A673 (cell line): ENCODE measurements at places on chromosomes 5 and 9.

- DNase-seq: peak; percentile 62
Measured at GRCh38 chr5:127492854-127493738, 24.3 kb upstream of the PRRC1 start.

DNA sequence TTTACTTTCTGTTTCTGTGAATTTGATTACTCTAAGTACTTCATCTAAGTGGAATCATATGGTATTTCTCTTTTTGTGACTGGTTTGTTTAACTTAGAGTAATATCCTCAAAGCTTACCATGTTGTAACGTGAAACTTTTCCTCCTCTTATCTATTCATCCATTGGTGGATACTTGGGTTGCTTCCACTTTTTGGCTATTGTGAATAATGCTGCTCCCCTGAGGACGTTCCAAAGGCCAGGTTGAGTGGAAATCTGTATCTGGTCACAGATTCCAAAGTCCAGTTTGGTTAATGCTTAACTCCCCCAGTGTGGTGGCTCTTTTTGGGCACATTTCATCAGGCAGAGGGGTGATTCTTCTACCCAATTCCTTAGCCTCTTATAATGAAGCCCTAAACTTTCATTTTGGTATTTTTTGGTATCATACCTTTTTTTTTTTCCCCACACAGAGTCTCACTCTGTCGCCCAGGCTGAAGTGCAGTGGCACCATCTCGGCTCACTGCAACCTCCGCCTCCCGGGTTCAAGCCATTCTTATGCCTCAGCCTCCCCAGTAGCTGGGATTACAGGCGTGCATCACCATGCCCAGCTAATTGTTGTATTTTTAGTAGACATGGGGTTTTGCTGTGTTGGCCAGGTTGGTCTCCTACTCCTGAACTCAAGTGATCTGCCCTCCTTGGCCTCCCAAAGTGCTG lies 65.4 kb downstream of the CMYA5 start:
- no peak for DNase-seq

DNA sequence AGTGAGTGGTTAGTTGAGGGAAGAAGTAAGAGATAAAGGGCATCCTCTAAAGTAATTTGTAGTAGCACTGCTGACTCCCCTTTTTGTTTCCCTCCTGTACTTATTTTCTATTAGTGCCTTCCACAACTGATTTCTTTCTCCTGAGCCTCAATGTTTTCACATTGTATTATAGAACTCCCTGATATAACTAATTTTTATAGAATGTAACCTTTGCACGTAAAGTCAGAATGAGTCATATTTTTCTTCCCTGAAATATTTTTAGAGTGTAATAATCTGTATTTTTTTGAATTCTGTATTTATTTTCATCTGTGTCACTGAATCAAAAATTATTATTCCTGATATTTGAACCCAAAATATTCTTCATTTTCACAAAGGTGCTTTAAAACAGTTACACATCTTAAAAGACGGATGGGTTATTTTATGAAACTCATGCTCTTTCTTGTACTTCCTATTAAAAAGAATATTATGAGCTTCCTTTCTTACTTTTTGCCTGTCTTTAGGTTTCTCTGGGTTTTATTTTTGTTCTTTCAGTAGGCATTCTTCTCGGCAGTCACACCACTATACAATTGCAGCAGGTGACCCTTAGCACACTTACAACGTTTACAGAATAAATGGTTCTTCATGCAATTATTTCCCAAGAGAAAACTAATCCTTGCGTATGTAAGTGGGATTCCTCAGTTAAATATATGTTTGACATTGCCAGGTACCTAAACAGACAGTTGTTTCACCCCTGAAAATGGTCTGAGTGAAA lies 30.5 kb upstream of the DMRTA1 start:
- no peak for DNase-seq

GRCh38 chr5:31809050-31809870 lies 170.3 kb downstream of the PDZD2 start:
- DNase-seq: peak; percentile 83

GRCh38 chr5:122473941-122474340 lies 161.9 kb downstream of the SNCAIP start:
- DNase-seq: no peak

GRCh38 chr5:38878391-38879077 lies 32.7 kb downstream of the OSMR start:
- no peak for DNase-seq

- no peak for DNase-seq
Measured at GRCh38 chr5:35847491-35847890, 9.2 kb upstream of the IL7R start.

- no peak for DNase-seq
Measured at GRCh38 chr5:28313953-28314352, 1275.6 kb upstream of the CDH9 start.

DNA sequence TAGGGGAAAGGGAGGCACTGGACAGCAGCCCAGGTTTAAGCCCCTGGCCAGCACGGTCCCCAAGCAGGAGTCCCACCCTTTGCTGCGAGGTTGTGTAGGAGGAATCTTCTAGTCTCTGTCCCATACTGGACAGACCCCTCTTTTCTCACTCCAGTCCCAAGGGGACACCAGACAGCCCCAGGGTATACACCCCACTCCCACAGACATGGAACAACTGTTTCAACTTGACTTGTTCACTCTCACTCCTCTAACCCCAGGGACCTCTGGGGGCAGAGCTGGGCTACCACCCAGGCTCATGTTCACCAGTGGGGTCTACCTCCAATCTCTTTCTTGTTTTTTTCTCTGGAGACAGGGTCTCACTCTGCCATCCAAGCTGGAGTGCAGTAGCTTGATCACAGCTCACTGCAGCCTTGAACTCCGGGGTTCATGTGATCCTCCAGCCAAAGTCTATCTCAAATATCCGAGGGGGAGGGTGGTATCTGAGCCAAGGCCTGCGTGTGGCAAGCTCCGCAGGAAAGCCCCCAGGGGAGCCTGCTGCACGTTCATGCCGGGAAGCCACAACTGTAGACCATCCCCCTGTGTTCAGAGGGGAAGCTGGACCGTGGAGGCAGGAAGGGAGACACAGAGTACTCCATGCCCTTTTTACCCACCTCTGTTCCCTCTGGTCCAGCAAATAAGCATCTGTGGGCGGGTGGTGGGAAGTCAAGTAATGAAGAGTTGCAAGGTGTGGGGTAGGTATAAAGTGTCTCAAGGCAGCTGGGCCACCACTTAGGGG lies 1.8 kb downstream of the PTGES2 start:
- DNase-seq: no peak

DNA sequence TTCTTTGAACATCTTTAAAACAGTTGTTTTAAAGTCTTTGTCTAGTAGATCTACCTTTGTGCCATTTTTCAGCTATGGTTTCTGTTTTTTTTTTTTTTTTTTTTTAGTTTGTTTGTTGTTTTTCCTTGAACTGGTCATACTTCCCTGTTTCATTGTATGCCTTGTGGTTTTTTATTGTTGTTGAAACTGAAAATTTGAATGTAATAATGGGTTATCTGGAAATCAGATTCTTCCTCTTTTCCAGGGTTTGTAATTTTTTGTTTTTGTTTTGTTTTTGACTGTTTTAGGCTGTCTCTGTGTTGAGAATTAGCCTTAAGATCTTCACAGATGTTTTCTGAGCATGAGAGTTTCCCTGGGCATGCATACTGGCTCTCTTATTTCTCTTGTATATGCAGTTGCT lies 269.6 kb upstream of the DAP start:
- no peak for DNase-seq

- DNase-seq: no peak
Measured at GRCh38 chr9:93064392-93065134, 6.1 kb downstream of the SUSD3 start.

- no peak for DNase-seq
Measured at GRCh38 chr5:177334781-177335700, 16.4 kb downstream of the LMAN2 start.

- no peak for DNase-seq
Measured at GRCh38 chr9:112072721-112073638, 102.1 kb downstream of the SUSD1 start.

- DNase-seq: peak; percentile 13
Measured at GRCh38 chr9:96450613-96451528, 902 bp downstream of the HABP4 start.

GRCh38 chr5:72949481-72949880 lies 6.4 kb upstream of the FCHO2 start:
- no peak for DNase-seq

DNA sequence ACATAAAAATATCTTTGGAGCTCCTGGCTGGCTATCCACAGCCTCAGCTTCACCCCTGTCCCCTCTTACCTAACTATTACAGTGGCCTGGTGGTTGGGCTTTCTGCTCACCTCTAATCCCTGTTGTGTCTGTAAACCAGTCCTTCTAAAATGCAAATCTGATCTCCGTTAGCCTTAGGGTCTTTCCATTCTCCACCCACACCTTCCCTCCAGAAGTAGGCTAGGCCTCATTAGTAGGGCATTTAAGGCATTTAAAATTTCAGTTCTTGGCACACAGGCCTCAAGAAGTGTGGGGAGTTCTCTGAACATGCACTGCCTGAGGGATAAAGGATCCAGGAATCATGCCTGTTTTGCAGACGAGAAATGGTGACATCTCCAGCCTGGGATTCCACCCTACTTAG lies 26.4 kb upstream of the STC2 start:
- DNase-seq: no peak

GRCh38 chr9:129889941-129890717 lies 54.9 kb downstream of the USP20 start:
- DNase-seq: no peak

DNA sequence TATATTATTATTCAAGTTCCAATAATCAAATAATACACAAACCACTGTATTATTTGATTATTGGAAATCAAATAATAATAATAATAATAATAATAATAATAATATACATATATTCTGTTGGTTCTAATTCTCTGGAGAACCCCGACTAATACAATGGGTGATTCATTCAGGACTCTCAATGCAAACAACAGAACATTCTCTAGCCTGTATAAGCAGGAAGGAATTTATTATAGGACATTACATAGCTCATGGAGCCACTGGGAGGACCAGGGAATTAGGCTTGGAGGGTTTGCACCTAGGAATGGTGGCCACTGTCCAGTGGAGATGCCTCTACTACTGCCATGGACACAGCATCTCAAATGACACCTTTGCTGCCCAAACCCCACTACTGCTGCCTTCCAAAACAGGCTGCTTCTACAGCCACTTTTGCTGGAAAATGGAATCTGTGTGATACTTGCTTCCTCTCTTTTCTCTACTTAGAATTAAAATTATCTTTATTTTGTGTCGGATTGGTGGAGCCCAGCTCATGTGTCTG lies 25.9 kb downstream of the PTGS1 start:
- DNase-seq: no peak

DNA sequence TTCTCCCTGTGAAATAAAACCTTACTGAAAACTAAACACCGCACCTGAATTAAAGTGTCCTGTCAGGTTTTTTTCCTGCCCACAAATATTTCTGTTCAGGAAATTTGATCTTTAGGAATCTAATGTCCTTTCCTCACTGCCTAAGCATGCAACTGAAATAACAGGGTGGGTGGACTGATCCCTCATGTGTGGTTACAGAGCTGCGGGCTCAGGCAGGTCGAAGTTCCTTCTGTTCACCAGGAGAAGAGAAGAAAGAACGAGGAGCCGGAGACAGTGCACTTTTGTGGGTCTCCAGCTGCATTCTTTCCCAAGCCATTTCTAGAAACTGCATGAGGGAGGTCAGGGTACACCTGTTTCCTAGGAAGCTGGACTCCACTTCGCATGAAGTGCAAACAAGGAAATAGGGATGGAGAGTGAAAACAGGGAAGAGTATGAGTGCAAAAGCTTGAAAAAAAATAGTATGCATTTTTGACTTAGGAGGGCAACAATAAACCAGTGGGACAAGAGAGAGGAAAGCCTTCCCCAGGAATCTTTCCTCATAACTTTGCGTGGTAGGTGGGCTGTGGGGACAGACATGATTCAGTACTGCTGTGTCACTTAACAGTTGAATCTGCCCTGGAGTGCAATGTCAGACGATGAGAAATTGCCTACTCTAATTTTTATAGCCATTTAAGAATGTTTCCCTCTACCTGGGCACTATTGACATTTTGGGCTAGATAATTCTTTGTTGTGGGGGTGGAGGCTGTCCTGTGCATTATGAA lies 60.3 kb downstream of the GCNT1 start:
- DNase-seq: no peak

DNA sequence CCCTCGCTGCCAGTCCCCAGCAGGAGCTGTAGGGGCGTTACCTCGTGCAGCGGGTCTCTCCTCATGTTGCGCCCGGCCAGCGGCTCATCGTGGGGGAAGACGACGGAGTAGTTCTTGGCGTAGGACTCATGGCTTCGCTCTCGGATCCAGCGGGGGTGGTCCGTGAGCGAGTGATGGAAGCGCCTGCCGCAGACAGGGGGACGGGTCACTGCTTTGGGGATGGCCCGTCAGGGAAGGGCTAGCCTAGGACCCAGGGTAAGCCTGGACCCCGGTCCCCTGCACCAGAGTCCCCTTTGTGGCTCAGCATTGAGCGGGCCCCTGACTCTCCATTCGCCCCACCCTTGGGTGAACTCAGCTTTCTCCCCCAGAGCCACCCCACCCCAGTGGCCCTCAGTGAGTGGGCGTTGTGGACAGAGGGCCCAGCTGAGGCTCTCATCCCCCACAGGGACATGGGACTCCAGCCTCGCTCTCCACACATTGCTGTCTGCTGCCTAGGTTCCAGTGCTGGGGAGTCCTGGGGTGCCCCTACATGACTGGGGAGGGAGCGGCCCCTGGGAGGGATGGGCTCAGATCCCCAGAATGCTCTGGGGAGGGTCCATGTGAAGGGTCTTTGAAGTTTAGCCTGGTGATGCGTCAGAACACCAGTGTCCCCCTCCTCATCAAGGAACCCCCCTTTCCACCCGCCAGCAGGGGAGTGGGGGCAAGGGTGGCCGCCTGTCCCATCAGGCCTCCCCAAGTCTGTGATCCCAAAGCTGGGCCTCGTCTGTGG lies 29.7 kb downstream of the SARDH start:
- DNase-seq: no peak
